ENCODE measurements at places on chromosomes 11 and 22. TPM values are rescaled to one million over a fixed set of nuclear protein-coding genes. Genes with fewer than 3 reads are reported as not detected.

- DNase-seq, result no peak
Observed at GRCh38 chr22:37896939-37897338, 9.2 kb upstream of the MICALL1 start.

DNA sequence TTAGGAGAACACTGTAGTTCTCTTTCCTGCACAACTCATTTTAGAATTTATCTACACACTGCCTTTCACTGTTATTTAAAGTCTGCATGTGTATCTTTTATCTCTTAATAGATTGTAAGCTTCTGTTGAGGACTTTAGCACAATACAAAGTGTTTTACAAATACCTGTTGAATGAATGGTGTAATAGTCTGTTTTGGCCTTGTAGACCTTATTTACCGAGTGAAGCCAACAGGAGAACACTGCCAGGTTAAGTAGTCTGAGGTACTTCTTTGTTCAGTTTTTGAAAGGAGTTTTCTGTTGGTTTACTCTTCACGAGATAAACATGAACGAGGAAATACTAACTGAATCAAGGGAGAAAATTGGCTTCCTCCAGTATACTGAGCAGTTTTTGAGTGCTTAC lies 31.0 kb downstream of the SIK2 start:
- no peak for DNase-seq

- DNase-seq, result no peak
Observed at GRCh38 chr11:104291646-104292045, 127.7 kb upstream of the PDGFD start.

DNA sequence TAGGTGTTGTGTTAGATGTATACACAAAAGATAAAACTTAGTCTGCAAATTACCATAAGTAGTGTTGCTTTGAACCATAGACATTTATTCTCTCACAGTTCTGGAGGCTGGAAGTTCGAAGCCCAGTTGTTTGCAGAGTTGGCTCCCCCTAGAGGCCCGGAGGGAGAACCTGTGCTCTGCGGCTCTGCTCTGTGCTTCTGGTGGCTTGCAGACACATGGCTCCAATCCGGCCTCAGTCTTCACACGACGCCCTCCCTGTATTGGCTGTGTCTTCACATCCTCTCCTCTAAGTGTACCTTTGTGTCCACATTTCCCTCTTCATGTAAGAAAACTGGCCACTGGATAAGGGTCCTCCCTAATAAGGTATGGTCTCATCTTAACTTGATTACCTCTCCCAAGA lies 128.4 kb downstream of the OPCML start:
- DNase-seq, result no peak

GRCh38 chr11:58771458-58771855 lies 39.7 kb upstream of the GLYAT start:
- DNase-seq, result no peak

- no peak for DNase-seq
Observed at GRCh38 chr22:26554956-26555355, 35.0 kb downstream of the TPST2 start.

DNA sequence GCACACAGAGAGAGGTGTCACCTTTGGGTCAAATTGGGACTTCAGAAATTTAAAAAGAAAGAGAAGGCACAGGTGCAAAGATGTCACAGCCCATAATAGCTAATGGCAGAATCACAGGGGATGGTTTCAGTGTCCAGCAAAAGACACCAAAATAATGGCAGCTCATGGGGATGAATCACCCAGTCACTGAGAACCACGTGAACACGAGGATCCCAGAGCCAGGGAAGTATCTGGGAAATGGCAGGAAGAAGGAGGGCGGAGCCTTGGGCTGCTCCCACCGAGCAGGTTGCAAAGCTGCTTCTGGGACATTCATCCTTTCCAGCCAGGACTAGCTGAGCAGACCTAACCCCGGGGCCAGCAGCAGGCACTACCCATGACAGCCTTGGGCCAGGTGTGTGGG lies 45.6 kb downstream of the TRMU start:
- no peak for DNase-seq

DNA sequence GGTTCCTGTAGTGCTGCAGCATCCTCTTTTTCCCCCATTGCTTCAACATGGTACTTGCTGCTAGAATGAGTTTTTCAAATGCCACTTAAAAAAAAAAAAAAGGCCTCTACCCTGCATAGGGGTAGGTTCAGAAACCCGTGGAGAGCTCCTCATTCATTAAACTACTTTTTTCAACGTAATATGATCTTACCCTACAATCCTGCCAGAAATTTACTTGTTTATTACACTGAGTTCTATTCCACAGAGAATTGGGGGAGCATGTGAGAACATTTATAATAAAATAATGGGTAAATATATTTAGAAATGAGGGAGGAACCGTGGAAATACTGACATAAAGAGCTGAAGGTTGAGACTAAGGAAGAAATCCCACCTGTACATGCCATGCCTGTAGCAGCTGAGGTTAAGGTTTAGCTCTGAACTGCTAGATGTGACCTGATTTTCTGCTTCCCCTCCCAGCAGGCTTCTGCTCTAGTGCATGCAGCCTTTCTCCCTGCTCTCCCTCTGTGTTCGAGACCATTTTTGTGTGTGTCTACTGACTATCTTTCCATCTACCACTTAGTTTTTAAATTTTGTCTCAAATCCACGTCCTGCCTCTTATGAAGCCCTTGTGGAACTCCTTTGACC lies 225.7 kb downstream of the DDX10 start:
- no peak for DNase-seq

DNA sequence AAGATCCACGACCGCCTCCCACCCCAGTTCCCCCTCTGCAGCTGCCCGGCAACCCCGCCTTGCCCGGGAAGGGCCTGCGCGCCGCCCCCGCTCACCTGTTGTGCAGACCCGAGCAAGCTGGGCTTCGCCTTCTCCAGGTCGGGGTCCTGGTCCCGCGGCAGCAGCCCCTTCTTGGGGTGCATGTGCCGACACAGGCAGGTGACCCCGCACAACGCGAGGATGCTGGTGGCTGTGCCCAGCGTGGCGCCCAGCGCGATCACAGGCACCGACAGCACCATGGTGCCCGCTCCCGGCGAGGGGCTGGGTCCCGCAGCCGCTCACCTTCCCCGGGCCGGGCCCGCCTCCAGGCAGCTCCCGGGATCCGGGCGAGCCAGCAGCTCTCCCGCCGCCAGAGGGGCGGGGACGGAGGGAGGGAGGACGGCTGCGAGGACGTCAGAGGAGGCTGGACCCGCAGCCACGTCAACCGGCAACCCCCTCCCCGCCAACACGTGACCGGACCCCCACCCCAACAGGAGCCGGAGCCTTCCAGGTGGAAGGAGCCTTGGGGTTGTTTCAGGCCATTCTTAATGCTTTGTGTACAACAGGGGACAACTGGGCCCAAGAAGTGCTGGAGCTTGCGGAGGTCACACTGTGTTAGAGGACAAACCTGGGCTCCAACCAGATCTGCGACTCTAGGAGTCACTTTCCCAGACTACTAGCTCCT lies at the start of gene SYT13:
Gene SYT13 (minus strand): TSS at position 412 of the 703 bp plus-strand sequence. CDS start 134 bp downstream, at position 278.
- no peak for DNase-seq

- no peak for DNase-seq
Observed at GRCh38 chr11:69284081-69284511, 9.9 kb upstream of the MYEOV start.

- no peak for DNase-seq
Observed at GRCh38 chr11:699116-699508, 3.5 kb downstream of the TMEM80 start.

DNA sequence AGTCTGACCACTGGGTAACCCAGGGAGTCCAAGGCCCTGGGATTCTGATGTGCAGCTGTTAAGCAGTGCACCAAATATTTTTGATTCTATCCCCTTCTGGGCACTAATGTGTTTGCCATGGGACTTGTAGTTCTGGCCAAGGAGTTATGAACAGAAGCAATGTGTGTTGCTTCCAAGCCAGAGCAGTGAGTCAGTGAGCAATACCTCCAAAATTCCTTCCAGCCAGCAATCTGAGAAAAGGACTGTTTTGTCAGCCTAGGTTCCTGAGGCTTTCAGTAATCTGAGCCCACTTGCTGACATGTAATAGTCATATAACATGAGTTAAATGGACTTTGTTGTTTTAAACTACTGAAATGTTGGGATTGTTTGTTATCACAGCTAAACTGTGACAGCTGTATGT lies 311.4 kb downstream of the NELL1 start:
- DNase-seq, result no peak

- DNase-seq, result no peak
Observed at GRCh38 chr11:78802058-78802761, 227.5 kb upstream of the NARS2 start.

DNA sequence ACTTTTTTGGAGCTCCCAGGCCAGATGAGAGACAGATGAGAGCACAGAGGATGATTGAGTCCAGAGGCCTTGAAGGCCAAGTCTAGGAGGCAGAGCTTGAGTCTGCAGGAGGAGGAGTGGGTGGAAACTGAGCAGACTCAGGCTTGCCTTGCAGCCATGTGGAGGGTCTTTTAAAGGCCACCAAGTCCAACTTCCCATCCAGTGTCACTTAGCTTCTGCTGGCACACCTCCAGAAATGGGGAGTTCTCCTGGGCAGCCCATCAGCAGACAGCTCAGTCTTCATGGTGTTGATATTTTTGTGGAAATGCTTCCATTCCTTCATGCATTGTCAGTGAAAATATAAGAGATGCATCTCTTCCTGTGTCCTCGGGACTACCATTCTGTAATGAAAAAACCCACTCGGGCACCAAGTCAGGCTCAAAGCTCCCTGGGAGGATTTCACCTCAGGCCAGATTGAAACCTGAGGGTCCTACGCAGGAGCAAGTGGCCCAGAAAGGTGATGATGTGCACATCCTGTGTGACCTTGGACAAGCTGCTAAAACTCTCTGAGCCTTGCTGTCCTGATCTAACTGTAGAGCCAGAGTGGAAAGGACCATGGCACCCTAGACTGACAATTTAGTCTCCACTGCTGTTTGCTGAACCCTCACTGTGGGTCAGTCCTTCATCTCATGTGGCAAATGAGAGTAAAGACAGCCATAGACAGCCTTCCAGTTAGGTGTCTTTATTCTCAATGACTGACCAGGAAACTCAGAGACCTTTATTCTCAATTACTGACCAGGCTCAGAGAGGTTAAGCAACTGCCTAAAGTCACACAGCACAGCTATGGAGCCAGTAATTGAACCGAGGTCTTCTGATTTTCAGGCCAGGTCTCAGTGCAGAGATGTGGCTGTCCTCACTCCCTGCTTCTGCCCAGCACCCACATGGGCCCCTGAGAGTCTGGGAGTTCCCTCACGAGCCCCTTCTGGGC lies 2.9 kb upstream of the LRRC32 start:
- no peak for DNase-seq

DNA sequence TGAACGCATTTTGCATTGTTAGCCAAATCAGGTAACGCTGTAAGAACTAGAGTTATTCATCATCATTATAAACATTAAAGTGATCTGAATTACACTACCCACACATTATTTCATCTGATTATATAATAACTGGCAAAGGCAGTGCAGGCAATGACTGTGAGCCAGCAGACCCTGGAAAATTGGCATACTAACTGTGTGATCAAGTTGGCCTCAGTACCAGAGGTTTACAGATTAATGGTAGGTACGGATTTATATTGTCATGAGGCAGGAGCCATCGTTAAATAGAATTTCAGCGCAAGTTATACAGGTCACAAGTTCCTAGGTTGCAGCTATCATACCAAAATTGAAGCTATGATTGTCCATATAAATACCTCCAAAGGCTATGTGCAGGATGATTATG lies 225.4 kb downstream of the CNTN5 start:
- DNase-seq, result no peak

DNA sequence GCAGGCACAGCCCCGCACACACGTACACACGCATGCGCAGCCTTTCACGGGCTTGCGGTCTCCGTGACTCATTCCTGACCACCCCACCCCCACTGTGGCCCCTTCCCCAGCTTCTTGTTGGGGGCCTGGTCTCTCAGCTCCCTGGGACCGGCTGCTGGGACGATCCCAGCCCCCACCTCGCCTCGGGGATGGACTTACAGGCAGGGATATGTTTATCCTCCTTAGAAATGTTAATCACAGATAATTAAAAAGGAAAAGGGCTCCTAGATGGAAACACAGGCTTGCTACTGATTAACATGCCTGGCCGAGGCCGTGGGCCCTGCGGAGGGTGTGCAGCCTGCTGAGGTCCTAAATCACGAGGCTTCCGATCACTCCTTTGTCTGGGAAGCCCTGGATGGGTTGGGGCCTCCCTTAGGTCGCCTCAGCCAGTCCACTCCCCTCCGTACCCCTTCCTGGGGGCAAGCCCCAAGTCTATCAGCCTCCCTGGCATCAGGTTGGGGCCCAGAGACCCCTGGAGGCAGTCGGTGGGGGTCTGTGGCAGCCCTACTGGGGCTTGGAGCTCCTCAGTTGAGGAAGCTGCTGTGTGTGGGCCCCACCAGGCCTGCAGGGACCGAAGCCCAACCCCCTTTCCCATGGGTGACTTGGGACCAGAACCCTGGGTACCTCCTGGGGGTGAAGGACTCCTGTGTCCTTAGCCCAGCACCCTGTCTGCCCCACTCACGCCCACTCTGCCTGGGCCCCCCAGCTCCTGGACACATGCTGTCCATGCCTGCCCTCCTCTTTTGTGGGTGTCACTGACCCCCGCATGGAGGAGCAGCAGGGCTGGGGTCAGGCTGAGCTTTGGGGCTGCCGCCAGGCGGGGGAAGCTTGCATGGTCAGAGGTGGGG lies 20.6 kb downstream of the TSPAN4 start:
- no peak for DNase-seq

DNA sequence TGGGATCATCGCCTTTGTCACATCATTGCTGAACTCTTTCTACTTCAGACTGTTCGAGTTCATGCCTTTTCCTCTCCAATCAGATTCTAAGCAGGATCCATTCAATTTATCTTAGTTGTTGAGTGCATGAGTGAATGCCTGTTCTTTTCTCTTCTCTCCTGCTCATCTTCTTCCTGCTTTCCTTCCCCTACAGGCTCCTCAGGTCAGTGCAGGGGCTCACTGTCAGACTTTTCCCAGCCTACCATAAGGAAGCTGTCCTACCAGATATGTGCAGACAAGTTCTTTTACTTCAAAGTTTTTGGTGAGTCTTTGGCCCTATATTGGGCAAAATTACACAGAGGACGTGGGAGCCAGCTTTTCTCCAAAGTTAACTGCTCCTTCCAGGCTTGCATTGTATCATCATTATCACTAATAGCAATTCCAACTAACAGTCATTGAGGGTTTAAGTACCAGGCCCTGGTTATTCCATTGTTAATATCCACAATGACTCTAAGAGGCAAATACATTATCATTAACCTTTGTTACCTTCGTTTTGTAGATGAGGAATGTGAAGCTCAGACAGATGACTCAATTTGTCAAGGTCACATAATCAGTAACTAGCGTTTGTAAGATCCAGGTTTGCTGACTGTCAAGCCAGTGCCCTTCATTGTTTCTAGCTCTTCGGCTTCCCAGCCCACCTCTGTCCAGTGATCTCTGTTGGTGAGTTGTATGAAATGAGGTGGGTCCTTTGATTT lies 30.4 kb downstream of the OR6Q1 start:
- DNase-seq, result no peak

- DNase-seq, result no peak
Observed at GRCh38 chr11:58057481-58057880, 26.7 kb downstream of the OR6Q1 start.

GRCh38 chr11:115724666-115725065 lies 220.5 kb upstream of the CADM1 start:
- no peak for DNase-seq

MFRP gene
- not detected for total RNA-seq

DEFB131B gene
- total RNA-seq, result not detected

CWF19L2 gene
- total RNA-seq, result 6.5 TPM

CTSW gene
- total RNA-seq, result 0.20 TPM

PTGDR2 gene
- 4.3 TPM for total RNA-seq

PRDM11 gene
- 8.2 TPM for total RNA-seq

OR8A1 gene
- total RNA-seq, result not detected

TNNI2 gene
- total RNA-seq, result 1,499 TPM

MS4A2 gene
- not detected for total RNA-seq

OR8K3 gene
- total RNA-seq, result not detected

RAG1 gene
- 0.31 TPM for total RNA-seq

CARNS1 gene
- total RNA-seq, result 2.5 TPM

WNT7B gene
- total RNA-seq, result not detected

PHLDA2 gene
- 1.4 TPM for total RNA-seq

FOLR3 gene
- total RNA-seq, result not detected
